ENCODE measurements at places on chromosomes 1 and 21.

- no peak for DNase-seq
Measured at GRCh38 chr1:37255868-37256267, 218.5 kb upstream of the ZC3H12A start.

DNA sequence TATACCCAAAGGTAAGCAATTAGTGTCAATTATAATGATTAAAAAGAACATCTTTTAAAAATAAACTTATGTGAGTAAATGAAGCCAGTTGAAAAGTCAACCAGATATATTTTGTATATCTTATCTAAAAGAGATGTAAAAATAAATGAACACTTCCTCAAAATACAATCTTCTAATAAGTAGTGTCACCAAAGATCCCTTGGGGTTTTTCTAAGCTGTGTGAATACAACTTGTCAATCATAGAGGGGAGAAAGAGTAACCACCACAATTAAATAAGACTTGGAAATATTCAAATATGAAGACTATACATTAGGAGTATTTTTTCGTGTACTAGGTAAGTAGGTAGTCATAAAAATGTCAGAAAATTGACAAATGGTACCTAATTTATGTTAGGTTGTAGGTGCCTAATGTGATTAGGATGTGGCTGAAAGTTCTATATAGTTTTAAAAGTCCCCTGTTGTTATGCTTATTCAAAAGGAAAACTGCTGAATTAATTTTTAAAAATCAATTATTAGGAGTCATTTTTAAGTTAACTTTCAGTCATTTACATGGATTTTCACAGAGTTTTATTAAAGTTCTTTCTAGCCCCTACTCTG lies 72.6 kb downstream of the RASAL2 start:
- no peak for DNase-seq

DNA sequence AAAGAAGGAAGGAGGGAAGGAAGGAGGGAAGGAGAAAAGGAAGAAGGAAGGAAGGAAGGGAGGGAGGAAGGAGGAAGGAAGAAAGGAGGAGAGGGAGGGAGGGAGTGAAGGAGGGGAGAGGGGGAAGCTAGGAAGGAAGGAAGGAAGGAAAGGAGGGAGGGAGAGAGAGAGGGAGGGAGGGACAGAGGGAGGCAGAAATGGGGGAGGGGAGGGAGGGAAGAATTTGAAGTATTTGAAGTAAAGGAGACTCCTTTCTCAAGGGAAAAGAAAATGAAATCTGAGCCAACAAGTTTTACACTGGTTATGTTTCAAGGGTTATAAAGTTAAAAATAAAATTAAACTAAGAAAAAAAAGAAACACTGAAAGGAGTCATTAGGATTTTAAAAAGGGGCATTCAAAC lies 431.4 kb downstream of the BRINP3 start:
- DNase-seq: no peak

- no peak for DNase-seq
Measured at GRCh38 chr1:10399444-10399941, 629 bp downstream of the PGD start.

- DNase-seq: no peak
Measured at GRCh38 chr1:64743954-64744491, 852 bp upstream of the RAVER2 start.

DNA sequence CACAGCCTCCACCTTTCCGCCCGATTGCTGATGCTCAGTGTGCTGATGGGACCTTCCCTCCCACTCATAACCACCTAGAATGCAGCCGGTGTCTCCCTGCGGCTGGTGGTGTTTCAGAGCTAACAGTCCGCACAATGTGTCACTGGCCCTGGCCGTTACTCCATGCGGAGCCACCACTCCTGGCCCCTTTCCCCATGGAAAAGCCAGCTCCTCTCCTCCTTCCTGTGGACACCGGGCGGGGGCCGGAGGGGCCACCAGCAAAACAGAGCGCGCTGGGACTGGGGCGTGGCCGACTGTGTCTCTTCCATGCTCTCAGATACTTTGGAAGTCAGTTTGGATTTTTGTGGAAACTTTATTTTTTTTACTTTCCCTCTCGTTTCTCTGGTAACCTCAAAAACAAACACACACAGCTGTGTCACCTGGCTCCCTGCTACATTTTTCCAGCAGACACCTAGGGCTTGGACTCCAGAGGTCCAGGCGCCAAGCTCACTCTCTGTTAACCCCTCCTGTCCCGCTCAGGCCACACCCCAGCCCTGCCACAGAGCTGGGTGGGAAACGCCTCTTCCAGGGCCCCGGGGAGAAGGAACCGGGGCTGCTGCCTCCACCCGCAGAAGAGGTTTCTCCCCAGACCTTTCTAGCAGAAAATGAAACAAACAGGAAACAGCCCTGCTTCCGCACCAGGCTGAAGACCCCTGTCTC lies 32.5 kb upstream of the COL6A2 start:
- no peak for DNase-seq

DNA sequence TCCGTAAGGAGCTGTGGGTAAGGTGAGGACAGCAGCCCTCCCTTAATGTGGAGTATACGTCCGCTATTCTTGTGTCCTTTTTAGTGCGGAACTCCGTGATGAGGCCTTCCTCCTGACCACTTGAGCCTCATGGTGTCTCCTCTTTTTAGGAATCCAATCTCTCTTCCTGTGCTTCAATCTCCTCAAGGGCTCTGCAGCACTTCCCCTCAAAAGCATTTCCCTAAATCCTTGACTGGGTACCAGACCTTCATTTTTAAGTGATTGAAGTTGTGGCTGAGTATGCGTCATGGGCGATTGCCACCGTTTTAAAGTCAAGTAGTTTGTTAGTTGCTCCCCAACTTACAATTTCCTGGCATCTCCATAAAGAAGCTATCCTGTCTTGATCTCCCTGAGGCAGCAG lies 62.8 kb downstream of the SAMSN1 start:
- DNase-seq: no peak

GRCh38 chr1:54697896-54698295 lies 17.8 kb upstream of the TTC4 start:
- DNase-seq: no peak

- no peak for DNase-seq
Measured at GRCh38 chr1:247156787-247157232, 15.0 kb downstream of the ZNF124 start.

DNA sequence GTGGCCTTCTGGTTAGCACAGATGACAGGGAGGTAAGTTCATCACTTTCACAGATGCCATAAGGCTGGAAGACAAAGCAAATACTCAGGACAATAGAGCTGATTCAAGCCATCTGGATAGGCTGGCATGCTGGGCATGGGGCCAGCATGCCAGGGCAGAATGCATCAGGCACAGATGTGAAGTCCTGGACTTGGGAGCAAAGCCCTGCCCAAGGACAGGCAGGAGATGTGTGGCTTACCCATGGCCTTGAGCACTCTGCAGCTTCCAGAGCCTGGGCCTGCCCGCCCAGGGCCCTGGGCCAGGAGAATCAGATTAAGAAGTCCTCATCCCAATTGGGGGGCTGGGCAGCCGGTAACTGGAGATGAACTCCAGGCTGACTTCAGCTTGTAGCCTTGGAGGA lies 135.7 kb upstream of the ZC3H12A start:
- no peak for DNase-seq

DNA sequence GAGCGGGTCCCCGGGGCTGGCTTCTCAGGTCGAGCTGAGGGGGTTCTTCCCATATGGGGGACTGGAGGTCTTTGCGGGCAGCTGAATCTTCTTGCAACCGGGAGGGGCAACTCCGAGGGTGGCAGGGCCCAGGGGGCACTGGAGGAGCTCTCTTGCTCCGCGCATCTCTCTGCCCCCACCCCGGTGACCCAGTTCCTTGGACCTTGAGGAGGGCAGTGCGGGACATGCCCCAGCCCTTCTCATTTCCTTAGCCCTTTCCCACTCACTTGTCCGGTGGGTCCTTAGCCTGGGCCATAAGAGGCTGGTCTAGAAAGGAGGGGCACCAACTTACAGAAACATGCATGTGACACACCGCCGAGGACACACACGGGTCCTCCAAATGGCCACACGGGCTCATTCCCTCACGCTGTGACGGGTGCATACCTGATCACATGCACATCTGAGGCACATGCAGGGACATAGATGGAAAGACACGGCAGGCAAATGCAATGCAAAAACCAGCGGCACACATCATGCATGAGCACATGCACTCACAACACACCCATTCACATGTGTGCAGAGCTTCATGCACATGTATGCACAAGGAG lies 630 bp downstream of the HPCA start:
- no peak for DNase-seq

- DNase-seq: no peak
Measured at GRCh38 chr1:145690587-145691558, 16.3 kb downstream of the PDZK1 start.

GRCh38 chr1:214970016-214970415 lies 112.5 kb upstream of the KCNK2 start:
- DNase-seq: no peak

GRCh38 chr1:242002510-242002909 lies 3.6 kb upstream of the MAP1LC3C start:
- no peak for DNase-seq

DNA sequence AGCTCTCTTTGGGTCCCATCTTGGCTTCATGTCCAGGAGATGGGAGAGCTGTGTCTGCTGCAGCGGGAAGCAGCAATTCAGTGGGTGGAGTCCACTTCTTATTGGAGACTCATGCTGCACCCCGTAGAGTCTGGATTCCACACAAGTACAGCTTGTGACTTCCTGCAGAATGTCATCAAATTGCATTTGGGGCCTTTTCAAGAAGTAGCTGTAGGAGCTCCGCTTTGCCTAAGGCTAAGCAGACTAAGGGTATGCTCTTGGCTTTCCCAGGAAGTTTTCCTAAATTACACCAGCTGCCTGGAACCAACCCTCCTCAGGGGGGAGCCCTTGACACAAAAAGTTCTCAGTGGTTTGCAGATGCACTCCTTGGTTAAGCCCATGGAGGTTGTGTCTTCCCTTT lies 5.7 kb upstream of the MOB3C start:
- no peak for DNase-seq

Measured in stimulated activated CD8-positive, alpha-beta memory T cell treated with anti-CD3 and anti-CD28 coated beads, Interleukin-7, amount 100 ng/mL, for 24 hours (primary cell).